Suppressor macrophage treated with lipopolysaccharide for 4 hours (primary cell): ENCODE measurements at places on chromosomes 7 and 10.

DNA sequence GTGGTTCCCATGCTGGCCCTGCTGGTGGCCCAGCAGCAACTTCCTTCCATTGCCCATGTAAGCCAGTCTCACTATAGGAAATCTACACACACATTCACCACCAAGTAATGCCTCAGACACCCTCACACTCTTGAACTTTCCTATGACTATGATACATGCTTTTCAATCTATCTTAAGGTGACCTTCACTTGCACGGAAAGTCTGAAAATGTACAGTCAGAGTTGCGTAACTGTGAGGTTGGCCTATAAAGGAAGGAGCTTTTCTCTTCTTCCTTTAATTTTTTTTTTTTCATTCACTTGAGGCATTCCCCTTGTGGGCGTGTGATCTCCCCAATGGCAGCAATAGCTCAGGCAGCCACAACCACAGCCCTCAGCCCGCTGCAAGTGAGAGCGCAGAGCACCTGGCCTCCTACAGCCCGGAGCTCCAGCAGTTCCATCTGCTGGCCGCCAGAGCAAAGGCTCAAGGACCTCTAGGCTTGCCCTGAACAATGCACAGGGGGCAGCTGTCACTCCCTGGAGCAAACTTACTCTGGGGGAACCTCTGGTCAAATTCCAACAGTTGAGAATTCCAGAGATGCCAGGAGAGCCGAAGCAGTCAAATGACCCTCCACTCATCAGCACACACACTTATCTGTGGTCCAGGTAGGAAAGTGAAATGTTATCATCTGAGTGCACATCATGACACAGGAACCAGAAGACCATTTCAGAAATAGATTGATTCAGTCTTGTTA is 123.1 kb upstream of the ADO start:
- peak; percentile 80 for DNase-seq

GRCh38 chr10:112711366-112711765 is 238.7 kb upstream of the TCF7L2 start:
- DNase-seq, result no peak

DNA sequence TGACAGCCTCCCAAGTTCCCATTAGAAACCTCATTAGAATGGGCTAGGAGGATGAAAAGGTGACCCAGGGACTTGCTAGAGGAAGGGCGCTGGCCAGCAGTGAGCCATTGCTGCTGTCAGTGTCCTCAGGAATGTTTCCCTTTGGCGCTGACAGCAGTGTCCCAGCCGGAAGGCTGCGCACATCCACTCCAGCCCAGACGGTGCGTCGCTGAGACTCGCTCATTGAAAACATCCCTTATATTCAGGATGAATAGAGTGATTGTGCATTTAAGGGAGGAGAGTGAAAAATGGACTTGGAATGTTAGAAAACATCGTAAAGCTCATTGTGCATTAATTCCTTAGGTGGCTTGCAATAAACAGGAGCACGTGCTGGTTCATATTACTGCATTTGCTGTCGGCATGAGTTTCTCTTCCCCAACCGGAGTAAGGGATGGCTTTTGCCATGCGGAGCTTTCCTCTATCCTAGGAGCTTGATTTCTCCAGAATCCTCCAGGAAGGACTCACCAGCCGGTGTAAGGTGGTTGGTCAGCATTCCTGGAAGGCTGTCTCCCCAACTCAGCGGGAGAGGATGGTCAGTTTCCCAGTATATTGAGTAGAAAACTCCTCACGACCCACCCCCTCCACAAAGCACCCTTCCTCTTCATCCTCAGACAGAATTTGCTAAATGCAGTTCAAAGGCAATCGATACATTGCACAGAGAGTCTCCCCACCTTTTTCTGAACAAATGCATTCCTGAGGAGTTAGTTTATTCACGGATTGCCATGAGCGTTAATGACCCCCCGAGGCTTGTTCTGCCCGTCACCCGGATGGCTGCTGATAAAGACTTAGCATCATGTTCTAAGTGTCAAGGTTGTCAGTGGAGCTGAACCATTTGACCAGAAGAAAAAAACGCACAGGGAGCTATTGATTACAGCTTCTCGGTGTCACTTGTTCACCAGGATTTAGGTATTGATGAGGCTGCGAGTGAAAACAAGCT is 201.8 kb downstream of the EBF3 start:
- no peak for DNase-seq

- no peak for DNase-seq
Measured at GRCh38 chr7:50022451-50022850, 70.6 kb downstream of the ZPBP start.

DNA sequence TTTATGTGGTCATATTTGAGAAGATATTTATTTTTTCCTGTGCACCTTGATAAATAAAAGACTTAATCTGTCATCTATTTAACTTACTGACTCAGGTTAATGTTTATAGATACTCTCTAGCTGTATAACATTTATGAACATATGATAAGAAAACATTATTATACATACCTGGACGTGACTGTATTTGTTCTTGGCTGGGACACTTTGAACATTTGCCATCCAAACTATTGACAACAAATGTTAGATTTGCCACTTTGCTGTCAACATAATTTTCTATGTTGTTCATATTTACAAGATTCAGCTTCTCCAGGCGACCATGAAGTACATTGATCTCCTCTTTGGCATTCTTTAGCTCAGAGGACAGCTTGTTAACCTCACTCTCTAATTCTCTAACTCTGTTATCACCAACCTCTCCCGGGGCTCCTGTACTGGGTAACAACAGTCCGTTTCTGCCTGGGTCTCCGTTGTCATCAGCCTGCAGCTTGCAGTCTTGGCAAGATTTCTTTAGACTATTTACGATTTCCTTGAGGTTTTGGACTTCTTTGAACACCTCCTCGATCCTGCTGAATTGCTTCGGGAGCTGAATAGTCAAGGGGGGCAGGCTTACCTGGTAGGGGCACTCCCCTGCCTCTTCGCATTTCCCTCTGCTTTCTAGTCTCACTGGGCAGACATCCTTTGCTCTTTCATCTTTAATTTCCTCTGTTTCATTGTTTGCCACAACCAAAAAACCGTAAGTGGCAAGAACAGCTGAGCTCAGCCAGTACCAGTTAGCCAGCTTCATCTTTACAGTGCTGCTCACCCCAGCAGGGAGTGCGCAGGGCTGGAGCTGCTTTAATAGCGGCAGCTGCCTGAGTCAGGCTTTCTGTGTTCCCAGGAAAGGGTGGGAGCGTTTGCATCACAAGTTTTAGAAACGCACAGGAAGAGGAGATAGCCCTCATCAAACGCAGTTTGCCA is at the start of gene FGL2:
Gene FGL2 (minus strand): TSS at position 807 of the 954 bp plus-strand sequence. CDS start 26 bp downstream, at position 781.
- peak; percentile 80 for DNase-seq

GRCh38 chr7:50655490-50655889 is 90.3 kb upstream of the DDC start:
- DNase-seq, result no peak

- no peak for DNase-seq
Measured at GRCh38 chr7:129835569-129835968, 117.2 kb downstream of the UBE2H start.

- peak; percentile 94 for DNase-seq
Measured at GRCh38 chr7:140656548-140657515, 15.9 kb upstream of the ADCK2 start.

GRCh38 chr7:2190531-2190930 is 42.2 kb downstream of the MAD1L1 start:
- no peak for DNase-seq

- peak; percentile 7 for DNase-seq
Measured at GRCh38 chr7:149414745-149415390, 46.0 kb downstream of the ZNF777 start.

GRCh38 chr10:119450606-119451299 is 91.8 kb downstream of the RGS10 start:
- no peak for DNase-seq

GRCh38 chr10:55098452-55098851 is 297.4 kb upstream of the PCDH15 start:
- DNase-seq, result no peak

GRCh38 chr10:173741-174140 is 38.5 kb downstream of the ZMYND11 start:
- DNase-seq, result no peak

DNA sequence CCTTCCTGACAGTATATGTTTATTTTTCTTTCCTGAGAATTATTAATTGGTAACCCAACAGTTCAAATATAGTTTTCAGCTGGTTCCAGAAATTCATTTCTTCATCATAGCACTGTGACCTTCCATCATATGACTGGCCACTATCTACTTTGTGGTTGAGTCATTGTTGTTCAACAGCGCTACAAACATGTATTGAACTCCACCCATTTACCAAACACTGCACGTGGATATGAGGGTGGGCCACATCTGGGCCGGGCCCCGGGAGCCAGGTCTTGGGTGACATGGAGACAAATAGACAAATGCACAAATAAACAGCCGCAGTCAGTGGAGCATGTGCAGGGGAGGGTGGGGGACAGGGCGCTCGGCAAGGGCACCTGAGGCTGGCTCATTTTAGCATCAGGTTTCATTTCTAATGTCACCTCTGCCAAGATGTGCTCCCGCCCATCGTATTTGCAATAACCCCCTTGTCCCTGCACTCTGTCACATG is 24.0 kb upstream of the EEPD1 start:
- DNase-seq, result no peak

DNA sequence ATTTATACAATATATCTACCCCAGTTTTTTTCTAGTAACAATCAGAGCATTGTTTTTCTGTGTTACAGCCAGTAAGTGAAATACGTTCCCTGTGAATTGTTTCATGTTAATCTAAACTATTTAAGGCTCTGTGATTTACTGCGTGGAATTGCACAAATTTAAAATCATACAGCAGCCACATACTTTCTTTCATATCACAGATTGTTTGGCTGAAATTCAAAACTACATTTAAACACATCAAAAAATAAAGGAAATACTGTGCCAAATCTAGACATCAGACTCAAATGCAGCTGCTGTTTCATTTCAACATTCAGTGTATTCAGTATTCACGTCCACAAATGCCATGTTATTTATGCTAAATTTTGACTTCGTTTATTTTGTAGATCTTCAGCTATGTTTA is 242.6 kb upstream of the HGF start:
- no peak for DNase-seq

GRCh38 chr10:126592901-126593300 is 77.6 kb downstream of the C10orf90 start:
- no peak for DNase-seq

DNA sequence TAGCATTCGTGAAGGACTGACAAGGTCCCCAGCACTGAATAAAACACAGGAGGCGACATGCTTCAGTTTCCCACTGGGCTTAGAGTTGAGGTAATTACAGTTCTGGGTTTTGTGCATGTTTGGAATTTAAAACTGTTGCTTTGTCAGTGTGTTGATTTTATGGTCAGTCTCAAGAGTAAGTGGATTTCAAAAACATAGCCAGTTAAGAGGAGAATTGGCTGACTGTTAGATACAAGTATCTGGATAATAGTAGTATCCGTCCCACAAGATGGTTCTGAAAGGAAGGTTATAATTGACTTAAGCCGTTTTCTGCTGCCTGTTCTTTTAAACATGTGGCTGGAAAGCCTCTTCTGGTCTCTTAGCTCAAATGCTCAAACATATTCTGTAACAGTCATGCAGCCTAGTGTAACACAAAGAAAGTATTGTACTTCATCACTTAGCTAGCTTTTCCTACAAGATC is 170.9 kb downstream of the POLR1F start:
- DNase-seq, result no peak

DNA sequence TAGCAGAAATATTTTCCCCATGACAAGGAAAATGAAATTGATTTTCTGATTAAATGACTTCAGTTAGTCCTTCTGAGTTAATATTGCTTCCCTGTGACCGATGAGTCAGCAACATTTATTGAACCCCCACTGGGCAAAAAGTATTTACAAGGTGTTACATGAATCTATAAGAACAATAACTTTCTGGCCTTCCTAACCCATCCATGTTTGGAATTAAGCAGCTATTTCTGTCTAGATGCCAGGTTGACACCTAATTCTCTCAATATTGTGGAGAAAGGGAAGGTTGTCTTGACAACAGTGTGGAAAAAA is 112.9 kb upstream of the JAZF1 start:
- DNase-seq, result no peak

DNA sequence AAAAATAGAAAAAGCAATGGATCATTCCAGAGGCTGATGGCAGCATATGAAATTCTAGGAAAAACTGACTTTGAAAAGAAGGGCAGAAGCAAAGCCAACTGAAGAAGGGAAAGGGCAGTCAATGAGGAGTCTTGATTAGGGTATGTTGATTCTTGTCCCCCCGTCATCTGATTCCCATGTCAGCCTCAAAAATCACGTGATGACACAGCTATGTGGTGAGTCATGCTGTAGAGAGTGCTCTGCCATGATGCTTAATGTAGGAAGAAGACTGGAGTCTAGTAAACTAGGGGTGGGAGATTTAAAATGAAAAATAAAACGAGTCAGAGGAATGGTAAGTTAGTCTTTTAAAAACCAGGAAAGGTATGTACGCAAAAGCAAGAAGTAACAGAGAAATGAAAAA is 3.9 kb upstream of the POU6F2 start:
- DNase-seq, result no peak

- DNase-seq, result no peak
Measured at GRCh38 chr10:71757399-71757922, 15.9 kb downstream of the VSIR start.

GRCh38 chr7:131231381-131232220 is 96.1 kb upstream of the MKLN1 start:
- DNase-seq, result peak; percentile 76

DNA sequence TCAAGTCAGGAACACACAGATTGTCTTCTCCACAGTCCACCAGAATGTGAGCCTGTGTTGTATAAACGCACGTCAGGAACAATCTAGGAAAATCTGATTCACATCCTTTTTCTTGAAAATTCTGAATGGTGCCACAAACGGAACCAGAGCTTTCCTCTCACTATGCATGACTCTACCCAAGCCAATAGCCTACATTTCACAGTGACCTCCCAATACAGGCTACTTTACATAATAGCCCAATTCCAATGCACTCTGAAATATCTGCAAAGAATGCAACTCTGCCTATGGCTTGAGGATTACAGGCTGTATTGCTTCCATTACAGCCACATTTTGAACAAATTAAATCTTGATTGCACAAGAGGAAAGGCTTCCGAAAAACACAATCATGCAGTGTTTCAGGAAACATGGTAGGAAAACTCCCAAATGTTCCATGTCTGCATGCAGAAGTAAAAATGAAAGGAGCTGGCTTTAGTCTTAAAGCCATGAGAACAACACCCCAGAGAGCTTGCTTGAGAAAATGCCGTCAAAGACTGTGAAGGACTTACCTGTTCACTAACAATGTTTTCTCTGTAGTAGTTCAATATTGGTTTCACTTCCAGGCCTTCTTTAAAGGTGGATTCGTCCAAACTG is 113.9 kb downstream of the ITGA8 start:
- DNase-seq, result no peak

- DNase-seq, result peak; percentile 52
Measured at GRCh38 chr10:74255888-74256357, 104.9 kb downstream of the ADK start.

GRCh38 chr7:157208571-157209413 is 70.1 kb downstream of the UBE3C start:
- DNase-seq, result no peak

GRCh38 chr7:80312139-80312661 is 177.6 kb downstream of the GNAI1 start:
- DNase-seq, result no peak

- peak; percentile 96 for DNase-seq
Measured at GRCh38 chr10:22003177-22003963, at the start of gene DNAJC1. Gene DNAJC1, minus strand, starts transcription at chr10:22003730. Its CDS starts 296 bp downstream, at chr10:22003434.

- no peak for DNase-seq
Measured at GRCh38 chr10:91077549-91078071, 142.9 kb upstream of the PCGF5 start.
